ENCODE measurements at places on chromosomes 6 and 20. TPM values are rescaled to one million over a fixed set of nuclear protein-coding genes. Genes with fewer than 3 reads are reported as not detected.

Gene TRIM15
- total RNA-seq: not detected

Gene MAP1LC3A
- total RNA-seq: 69.5 TPM

Gene SAMD5
- 1.9 TPM for total RNA-seq

Gene AVP
- total RNA-seq: not detected

Gene ERVFRD-1
- total RNA-seq: not detected

Gene TDRD6
- 0.57 TPM for total RNA-seq
